ENCODE measurements at places on chromosomes 4 and X.

GRCh38 chr4:88528861-88529260 is 5.3 kb upstream of the PYURF start:
- no peak for DNase-seq

DNA sequence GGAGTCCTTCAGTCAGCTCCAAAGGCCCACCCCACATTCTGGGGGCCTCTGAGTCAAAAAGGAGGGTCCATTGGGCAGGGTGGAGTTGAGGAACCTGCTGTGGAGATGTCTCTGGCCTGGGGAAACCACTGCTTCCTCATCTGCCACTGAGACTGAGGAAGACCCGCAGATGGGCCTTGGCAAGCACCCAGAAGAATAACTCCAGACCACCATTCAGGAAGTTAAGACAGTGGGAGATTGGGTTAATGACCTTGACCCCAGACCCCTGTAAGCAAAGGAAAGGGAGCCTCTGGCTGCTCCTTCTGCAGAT is 8.1 kb upstream of the HSD17B10 start:
- no peak for DNase-seq

GRCh38 chr4:37628977-37629609 is 57.1 kb downstream of the RELL1 start:
- no peak for DNase-seq

- DNase-seq = no peak
Measured at GRCh38 chrX:45781901-45782553, 581.4 kb upstream of the DIPK2B start.

GRCh38 chr4:3352505-3352904 is 59.7 kb downstream of the RGS12 start:
- no peak for DNase-seq

DNA sequence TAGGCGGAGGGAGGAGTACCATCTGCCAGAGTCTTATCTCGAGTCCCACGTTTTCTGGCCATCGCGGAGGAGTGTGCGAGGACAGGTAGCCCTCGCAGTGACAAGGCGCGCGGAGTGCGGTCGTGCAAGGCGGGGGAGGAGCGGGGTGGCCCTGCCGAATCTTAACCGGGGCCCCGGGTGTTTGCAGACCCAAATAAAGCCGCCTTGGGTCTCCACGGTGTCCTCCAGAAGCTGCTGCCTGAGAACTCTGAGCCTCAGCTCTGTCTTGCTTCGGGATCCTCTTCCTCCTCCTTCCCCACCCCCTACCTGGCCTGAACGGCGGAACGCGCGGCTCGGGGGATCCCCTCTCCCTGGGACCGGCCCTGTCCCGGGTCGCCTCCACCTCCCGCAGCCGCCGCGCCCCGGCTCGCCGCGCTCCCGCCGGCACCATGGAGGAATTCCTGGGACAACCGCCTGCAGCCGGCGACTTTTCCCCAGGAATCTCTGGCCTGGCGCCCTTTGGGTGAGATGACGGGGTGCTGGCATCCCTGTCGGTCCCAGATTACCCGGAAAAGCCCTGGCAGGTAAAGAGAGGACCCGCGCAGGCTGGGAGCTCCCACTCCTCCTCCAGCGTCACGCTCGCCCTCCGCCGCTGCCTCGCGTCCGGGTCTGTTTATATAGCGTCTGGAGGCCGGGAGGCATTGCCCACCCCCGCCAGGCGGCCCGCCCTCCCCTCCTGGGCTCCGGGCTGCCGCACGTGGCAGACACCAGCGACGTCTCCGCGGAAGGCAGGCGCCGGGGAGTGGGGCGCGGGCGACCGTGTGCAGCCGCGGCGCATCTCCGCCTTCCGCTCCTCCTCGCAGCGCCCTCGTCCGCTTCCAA is at the start of gene GALNTL6:
TSS of gene GALNTL6 (plus strand) at position 740 of the 861 bp plus-strand sequence.
- no peak for DNase-seq

DNA sequence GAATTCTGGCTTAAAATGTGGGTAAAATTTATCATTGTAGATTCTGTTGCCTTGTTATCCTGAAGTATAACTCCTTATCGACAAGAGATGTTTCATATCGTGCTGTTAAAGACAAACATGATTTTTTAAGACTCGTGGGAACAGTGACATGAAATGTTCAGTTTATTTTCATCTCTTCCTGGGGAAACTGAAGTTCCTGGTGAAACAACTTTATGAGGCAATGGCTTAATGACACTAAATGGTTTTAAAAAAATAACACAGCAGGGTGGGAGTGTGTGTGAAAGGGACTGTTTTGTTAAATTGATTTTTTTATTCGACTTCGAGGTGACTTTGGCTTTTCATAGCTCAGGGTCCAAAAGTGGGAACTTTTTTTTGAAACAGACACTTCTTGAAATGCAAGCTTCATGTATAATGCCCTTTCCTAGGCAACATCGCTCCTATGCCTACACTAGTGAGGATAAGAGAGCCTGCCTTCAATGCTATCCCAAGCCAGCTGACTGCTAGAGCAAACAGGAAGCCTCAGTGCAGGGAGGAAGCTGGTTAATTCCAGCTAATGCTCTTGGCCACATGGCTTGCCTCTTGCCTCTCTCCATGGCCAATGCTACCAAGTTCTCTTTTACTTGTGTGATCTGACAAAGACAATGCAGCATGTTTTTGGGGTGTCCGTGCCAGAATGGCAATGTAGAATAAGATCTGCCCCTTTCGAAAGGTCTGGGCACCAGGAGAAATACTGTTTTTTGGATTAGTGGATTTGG is 80.9 kb upstream of the PLAC1 start:
- no peak for DNase-seq

GRCh38 chr4:186622788-186623464 is 67.6 kb upstream of the MTNR1A start:
- DNase-seq = no peak

DNA sequence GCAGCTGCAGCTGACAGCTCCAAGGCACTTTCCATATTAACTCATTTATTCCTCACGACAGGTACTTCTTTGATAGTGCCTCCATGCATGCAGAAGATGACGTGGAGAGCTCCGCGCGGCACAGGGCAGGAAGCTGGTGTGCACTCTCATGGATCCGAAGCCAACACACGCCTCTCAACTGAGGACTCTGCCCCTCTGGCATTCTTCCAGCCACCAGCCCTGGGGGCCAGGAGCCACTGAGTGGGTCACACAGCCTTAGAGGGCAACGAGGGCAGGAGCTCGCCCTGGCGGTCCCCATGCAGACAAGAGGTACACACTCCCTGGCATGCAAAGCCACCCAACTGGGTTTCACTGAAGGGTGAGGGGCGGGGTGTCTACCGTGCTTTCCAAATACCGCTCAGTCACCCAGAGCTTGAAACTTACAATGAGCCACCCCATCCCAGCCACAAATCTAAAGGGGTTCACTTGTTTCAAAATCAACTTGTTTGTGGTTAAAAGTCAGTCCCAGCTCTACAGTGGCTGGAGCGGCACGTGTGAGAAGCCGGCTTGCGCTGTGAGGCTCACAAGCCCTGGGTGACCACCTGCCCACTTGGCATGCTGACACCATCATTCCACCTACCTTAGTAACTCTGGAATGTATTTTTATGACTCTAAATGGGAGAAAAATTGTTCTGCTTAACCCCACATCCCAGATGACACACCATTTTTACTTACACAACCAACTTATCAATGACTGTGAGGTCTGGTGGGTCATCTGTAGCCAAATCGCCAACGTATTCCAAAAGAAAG is 16.2 kb downstream of the NOP14 start:
- DNase-seq = no peak

- DNase-seq = no peak
Measured at GRCh38 chr4:107658400-107659336, 61.4 kb downstream of the PAPSS1 start.

DNA sequence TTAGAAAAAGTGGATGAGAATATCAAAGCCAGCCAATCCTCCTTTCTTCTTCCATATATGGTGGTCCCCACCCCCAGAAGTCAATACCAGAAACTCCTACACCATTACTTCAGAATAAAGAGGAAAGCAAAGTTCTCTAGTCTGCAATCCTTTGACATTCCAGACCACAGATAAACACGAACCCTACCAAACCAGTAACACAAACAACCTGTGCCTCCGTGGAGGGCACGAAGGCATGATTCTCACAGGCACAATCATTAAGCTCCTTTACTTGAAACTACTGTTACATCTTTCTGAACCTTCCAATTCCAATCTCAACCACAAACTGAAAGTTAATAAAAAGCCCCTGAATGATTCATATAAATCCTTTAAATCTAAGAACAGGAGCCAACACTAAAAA is 16.3 kb downstream of the MAML3 start:
- no peak for DNase-seq

DNA sequence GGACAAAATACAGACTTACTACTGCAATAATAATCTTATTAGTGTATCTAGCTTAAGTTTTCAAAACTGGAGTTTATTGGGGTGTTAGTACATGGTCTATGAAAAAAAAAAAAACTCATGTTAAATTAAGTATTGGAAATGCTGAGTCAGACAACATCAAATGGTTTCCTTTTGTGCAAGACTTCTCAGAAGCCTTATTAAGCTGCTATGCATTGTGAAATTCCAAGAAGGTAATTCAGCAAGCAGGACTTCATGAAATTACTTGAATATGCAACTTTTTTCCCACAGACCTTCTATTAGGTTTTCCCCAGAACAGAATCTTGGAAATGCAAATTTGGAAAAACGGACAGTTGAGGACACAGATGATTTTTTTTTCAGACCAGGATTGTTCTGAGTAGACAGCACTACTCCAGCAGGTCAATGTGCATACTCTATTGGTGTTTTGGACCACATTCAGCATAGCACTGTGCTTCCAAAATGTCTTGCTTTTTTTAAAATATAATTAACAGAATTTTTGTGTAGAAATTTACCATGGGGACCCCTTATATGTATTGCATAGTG is 568.8 kb upstream of the TENM3 start:
- no peak for DNase-seq

DNA sequence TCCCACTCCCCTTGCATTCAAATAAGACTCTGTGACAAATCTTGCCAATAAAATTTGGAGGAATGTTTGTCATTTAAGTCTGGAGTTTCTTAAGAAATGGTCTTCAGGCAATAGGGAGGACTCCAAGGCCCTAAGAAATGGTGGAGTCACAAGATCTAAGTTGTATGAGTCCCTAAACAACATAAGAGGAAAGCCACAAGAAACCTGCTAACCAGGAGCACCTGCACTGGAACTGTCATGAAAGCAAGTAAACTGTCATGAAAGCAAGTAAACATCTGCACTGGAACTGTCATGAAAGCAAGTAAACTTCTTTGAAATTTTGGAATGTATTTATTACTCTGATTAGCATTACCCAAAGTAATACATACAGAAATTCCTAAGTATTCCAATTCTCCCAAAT is 3.5 kb downstream of the CNOT6L start:
- no peak for DNase-seq

DNA sequence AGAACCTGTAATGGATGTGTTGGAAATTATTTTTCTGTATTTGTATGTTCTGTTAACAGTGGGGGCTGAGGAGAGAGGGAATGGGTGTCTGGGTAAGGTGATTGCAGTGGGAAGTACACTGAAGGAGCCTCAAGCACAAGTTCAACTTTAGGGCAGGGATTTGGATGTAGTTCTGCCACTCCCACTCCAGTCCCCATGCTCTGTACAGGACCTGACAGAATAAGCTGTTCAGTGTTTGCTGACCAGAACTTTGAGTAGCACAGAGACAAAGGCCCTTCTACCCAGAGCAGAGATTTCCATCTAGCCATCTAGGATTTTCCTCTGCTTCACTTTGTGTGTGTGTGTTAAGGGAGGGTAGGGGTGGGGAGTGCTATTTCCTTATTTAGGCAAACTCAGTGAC is 49.2 kb downstream of the VSIG4 start:
- no peak for DNase-seq

DNA sequence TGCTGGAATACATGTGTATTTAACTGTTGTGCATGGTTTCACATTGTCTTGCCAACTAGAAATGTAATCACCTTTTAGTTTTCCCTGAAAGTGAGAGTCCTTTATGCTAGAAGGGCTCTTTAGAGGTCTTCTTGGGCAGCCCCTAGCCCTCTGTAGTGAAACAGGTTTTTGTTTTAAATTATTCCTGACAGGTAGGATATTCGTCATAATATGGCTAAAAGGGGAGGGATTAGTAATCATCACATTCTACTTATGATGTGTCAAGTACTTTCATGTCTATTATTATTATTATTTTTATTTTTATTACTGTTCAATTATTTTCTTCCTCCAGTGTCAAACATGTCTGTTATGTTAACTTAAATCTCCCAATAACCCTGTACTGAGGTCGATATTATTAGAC is 35.5 kb downstream of the MSN start:
- DNase-seq = no peak

- no peak for DNase-seq
Measured at GRCh38 chr4:74056858-74057562, 18.5 kb upstream of the CXCL3 start.

DNA sequence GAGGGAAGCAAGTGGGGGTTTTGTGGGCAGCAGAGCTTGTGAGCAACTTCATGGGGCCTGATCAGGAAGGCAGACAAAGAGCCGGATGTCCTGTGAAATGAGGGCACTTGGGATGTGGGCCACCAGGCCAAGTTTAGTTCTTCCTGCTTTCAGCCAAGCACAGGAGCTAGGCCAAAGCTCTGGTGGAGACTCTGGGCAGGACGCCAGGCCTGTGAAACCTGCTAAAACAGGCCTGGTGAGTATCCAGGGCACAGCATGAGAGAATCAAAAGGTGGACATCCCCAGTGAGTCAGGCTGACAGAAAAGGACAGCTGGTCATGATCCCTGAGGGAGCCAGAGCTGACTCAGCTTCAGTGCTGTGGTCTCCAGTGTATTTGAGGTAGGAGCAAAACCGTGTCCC is 95.7 kb downstream of the NPNT start:
- DNase-seq = no peak

GRCh38 chrX:122863067-122863466 is 321.0 kb upstream of the GRIA3 start:
- no peak for DNase-seq

DNA sequence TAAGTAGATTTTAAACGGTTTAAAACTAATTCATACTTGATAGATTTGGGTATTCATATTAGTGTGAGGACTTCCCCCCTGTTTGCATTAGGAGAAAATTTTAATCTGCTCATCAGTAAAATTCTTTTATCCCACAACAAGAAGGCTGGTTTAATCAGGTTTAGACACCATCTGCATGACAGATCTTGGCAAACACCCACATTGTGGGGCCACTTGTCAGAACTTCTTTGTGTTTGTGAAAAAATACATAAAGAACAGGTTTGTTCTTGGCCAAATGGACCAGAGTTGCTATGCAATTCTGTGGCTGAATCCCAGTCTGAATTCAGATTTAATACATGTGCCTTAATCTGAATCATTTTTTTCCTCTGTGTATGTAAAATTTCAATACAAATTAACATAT is 121.1 kb downstream of the REPS2 start:
- DNase-seq = no peak

GRCh38 chr4:46886711-46887110 is 22.3 kb downstream of the COX7B2 start:
- no peak for DNase-seq

Data from stimulated activated CD4-positive, alpha-beta T cell treated with anti-CD3 and anti-CD28 coated beads, TNF-alpha, amount 100 ng/mL, for 24 hours (primary cell).